Natural killer cell treated with Interleukin-12 subunit alpha and Interleukin-12 subunit beta and Interleukin-15 and Interleukin-18, amount 100 ng/mL, for 72 hours (primary cell): ENCODE measurements at places on chromosomes 4 and X.
A peak's percentile ranks its signal among the peaks of the same experiment; 100 is the strongest.

DNA sequence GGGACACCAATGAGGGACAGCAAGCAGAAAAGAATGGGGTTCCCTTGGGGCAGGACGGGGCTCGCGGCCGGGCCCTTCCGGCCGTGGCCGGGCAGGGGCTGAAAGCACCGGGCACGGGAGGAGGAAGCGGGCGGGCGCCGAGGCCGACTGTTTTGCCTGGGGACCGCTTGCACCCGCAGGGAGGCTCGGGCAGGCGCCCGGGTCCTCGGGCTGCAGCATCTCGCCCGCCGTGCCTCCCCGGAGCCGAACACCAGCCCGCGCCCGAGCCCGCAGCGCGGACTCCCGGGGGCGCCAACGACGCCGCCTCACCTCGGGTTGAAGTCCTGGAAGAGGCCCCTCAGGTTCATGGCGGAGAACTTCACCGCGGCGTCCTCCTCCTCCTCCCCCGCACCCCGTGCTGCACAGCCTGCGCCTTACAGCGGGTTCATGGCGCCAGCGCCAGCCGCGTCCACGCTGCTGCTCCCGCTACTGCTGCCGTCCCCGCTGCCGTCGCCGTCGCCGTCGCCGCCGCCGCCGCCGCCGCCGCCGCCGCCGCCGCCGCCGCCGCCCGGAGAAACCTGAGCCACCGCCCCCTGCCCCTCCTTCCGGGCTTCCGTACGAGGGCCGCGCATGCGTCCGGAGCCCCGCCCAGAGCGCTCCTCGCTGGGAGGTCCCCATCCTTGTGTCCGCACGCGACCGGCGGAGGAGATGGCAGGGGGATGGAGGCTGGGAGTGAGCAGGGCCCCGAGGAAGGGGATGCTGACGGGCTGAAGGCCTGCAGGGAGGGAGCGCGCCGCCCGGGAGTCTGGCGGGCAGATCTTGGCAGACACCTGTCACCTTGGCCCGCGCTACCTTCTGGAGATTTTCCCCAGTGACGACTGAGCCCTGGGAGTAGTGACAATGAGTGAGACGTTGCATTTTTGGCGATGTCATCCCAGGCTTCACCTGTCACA, at the start of gene TMEM185A:
Gene TMEM185A, minus strand, starts transcription at position 559 of the 932 bp plus-strand sequence. Its CDS starts 212 bp downstream, at position 347.
- DNase-seq, result peak; percentile 83

- DNase-seq, result no peak
Observed at GRCh38 chrX:52437212-52437611, 58.4 kb upstream of the XAGE1A start.

DNA sequence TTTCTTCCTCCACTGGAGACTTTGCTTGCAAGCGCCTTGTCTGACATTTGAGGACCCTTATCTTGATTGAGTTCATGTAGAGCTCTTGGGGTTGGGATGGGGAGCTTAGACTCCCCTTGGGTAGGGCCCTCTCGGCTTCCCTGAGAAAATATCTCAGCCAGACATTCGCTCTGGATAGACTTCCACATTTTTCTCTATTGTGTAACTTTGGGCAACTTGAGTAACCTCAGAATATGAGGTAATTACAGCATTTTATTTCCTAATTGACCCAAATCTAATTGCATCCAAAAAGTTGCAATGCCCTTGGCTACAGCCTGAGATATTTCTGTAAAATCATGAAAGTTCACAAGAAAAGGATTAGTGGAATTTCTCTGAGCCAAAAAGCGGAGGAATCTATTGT, 102.8 kb upstream of the MXRA5 start:
- no peak for DNase-seq

DNA sequence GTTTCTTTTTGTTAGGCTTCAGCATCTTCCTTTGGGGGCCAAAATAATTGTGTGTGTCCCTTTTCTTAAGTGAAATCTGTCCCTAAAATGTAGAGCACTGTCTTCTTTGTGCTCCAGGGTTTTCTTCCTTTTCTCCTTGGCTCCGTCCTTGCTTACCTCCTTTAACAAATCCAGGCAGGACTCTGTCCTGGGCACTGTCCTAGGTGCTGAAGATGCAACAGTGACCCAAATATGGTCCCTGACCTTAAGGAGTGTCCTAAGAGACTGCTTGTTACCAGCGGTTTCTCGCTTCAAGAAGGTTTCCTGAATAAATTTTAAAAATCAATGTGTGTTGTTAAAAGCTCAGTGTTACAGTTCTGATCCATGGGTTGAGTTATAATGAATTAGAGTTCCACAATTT, 471.8 kb downstream of the KCNIP4 start:
- DNase-seq, result no peak

DNA sequence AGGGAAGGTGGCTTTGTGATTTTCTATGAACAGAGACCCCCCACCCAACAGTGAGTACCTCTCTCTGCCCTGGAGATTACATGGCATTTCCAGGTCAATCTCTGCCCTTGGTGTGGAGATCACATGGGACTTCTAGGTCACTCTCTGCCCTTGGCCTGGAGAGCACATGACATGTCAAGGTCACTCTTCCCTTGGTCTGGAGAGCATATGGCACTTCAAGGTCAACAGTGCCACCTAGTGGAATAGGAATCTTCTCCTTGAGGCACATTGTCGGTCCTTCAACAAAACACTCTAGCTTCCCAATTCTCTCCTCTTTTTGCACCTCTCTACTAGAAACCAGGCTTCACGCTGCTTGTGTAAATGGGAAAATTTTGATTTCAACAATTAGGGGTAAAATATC, 66.2 kb upstream of the TACR3 start:
- DNase-seq, result no peak
